ENCODE measurements at places on chromosomes 16 and 17.

DNA sequence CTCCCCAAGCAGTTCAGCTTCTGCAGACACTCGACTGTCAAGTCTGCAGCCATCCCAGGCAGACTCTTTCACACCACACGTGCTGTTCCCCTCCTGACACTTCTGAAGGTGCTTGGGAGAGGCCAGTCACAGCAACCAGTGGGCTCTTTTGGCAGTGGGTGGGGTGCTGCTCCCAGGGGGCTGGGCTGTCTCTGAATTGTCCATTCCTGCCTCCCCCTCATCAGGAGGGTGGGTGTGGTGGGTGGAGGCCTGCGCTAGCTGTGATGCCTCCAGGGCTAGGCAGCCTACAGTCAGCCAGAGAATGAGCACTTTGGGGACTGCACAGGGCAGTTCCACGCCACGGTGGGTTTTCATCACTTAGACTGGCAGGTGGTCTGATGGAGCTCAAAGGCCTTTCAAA, 10.3 kb downstream of the STARD3 start:
- DNase-seq, result no peak

DNA sequence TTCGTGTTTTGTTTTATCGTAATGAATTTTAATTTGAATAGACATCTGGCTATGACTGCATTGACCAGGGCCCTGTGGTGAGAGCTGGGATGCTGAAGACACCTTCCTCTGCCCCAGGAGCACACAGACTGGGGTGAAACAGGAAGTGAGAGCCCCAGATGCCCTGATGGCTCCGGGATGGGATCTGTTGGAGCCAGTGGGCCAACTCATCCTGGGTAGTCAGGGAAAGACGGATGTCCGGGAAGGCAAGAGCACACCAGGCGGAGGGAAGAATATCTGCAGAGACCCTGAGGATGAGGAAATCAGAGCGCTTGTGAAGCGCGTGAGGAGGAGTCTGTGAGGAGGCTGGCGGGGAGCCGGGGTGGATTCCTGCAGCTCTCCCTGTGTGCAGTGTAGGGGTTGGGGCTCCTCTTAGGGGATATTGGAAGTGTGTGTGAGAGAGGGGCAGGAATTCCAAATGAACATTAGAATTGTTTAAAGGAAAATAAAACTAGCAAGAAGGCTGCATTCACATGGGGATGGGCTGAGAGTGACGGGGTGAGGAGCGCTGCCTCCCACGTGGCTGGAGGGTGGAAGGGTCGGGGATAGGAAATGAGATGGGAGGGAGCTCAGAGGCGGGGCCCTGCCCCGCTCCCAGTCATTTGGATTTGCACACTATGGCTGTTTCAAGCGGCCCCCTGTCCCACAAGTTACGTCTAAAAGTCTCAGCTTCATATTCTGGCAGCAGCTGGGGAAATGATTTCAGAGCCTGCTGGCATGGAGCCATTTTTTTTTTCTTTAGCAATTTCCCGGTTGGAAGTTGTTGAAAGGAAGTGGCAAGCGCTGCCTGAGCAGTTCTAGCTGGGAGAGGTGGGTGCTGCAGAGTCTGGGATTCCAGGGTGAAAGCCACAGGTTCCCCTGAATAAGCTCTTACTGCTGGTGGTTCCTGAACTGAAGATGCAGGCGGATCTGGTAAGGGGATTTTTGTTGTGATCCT, 71.2 kb upstream of the LGALS9 start:
- peak; percentile 56 for DNase-seq

GRCh38 chr17:80272366-80272765, 11.7 kb downstream of the RNF213 start:
- no peak for DNase-seq

DNA sequence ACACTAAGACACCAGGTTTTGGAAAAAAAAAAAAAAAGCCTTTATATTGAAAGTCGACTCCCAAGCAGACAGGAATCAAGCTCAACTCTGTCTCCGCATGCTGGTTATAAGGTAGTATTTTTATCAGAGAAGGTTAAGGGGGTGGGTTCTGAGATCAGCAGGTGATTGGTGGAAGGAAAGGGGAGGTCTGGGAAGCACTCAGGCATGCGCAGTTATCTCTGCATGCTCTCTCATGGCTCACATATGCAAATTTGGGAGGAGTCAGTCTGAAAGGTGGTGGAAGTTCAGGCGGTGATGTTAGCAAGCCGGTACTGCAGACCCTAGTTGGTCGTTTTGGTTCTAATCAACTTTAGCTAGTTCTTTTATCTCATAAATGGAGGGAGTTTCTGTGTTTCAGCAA, 357.6 kb upstream of the C16orf82 start:
- no peak for DNase-seq

GRCh38 chr16:78317564-78318240, 218.2 kb downstream of the WWOX start:
- no peak for DNase-seq

GRCh38 chr17:41480581-41480980, 370 bp downstream of the KRT35 start:
- DNase-seq, result no peak

DNA sequence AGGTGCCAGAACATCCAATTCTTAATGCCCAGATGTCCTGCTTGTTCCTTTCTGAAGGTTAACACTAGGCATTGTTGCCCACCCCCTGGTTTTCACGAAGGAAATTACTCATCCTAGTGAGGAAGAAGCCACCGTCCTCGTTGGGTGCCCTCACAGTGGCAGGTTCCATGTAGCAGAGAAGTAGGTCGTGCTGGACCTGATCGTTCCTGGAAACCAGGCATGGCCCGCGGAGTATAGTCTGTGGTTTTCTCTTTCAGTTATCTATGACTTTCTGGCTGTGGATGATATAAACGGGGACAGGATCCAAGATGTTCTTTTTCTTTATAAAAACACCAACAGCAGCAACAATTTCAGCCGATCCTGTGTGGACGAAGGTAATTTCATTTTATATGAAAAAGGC, 16.5 kb downstream of the RGS11 start:
- no peak for DNase-seq

GRCh38 chr16:77705351-77705750, 17.0 kb upstream of the NUDT7 start:
- DNase-seq, result no peak

DNA sequence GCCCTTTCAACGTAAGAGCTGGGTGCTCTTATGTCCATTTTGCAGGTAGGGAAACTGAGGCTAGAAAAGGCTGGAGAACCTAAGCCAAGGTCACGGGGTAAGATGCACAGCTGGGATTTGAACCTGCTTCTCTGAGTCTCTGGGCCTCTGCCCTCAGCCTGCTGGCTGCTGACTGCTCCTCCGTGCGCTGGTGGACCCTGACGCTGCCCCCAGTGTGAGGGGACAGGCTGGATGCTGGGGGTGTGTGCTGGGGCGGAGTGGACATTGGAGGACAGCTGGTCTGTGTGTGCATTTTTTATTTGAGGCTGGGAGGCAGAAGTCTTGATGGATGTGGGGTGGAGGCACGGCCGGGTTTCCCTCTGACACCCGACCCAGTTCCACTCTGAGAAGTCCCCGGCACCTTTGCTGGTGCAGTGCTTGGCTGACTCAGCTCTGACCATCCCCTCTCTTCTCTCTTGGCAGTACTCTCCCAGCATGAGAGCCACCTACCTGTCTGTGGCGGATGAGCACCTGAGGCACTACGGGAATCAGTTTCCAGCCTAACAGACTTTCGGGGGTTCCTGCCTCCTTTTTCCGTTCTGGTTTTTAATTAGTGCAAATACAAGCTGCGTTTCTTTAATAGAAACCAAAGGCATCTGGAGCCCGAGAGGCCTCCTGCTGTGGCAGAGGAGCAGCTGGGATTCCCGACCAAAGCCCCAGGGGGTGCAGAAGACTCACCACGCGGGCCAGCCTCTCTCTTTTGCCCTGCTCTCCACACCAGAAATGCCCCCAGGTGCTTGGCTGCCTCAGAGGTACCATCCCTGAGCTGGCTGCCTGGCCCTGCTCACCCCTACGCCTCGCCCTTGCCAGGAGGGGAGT, 14.1 kb upstream of the DNAI2 start:
- DNase-seq, result no peak

GRCh38 chr17:82402865-82403264, 15.3 kb upstream of the HEXD start:
- DNase-seq, result no peak

DNA sequence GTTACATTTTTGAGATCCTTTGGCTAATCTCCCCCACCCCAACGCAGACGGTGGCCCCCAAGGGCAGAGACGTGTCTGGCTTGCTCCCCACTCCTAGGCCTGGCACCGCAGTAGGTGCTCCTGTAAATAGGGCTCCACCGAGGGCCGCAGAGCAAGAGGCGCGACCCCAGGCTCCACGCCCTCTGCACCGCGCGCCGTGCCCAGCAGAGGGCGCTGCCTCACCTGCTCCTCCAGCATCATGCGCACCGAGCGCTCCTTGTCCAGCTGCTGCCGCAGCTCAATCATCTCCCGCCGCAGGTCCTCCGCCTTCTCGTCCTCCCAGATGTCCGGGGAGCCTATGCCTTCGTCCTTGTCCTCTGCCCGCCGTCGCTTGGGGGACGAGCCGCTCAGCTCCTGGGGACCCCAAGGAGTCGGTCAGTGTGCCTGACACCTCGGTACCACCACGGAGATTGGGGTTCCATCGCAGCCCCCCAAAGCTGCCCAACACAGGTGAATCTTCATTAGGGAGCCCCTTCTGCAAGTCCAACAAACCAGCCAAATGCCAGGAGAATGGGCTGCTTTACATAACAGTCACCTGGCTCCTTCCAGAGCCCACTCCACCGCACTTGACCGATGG, 11.2 kb downstream of the TFAP4 start:
- no peak for DNase-seq

DNA sequence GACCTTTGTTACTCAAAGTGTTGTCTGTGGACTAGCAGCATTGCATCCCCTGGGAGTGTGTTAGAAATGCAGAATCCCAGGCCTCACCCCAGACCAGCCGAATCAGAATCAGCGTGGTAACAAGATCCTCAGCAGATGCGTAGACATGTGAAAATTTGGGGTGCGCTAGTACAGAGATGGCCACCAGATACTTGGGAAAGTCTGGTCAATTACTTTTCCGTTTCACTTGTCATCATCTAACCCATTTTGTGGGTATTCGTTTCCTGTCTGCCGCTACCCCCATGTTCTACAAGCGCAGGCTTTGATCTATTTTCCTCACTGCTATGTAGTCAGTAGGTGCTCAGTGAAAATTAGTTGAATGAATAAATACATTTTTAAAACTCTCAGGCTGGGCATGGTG, 33.1 kb upstream of the HERPUD1 start:
- DNase-seq, result no peak

DNA sequence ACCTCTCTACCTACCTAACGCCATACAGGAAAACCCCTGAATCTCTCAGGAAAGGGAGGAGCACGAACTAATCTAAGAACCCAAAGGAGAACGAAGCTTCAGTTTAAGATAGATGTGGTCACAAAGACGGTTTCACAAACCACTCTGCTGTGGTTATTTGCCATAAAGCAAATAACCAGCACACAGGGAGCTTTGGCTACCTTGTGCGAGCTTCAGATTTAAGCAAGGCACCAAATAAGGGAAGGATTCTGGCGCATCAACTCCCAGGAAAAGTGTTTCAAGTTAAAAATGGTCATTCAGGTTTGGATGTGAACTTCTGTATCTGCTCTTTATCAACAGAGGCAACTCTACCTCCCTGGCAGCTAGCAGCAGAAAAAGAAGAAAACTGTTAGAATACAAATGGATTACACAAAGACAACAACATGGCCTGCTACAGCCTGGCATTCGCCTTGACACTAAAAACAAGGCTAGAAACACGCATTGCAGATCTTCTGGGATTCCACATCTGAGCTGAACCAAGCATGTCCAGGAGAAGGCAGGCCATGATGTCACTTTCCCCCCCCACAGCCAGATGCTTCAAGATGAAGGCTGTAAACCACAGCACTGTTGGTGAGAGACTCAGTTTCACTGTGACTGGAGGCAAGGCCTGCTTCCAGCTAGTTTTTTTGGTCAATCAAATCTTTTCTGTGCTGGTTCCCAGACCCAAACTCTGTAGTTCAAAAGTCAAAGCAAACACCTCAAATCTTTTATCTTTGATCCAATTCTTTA, 43.6 kb downstream of the SMG6 start:
- no peak for DNase-seq

GRCh38 chr17:48352630-48353029, 77.4 kb downstream of the SKAP1 start:
- peak; percentile 24 for DNase-seq

GRCh38 chr17:42276609-42277341, 584 bp upstream of the STAT5B start:
- DNase-seq, result peak; percentile 79

- DNase-seq, result no peak
Observed at GRCh38 chr16:57894390-57895080, 76.4 kb downstream of the CNGB1 start.

GRCh38 chr17:45408611-45409421, 23.9 kb downstream of the ARHGAP27 start:
- DNase-seq, result no peak

Data from RPMI7951 (cell line).